ENCODE measurements at places on chromosomes 6 and 20.

GRCh38 chr20:23629542-23630391 is 8.0 kb downstream of the CST3 start:
- no peak for DNase-seq

DNA sequence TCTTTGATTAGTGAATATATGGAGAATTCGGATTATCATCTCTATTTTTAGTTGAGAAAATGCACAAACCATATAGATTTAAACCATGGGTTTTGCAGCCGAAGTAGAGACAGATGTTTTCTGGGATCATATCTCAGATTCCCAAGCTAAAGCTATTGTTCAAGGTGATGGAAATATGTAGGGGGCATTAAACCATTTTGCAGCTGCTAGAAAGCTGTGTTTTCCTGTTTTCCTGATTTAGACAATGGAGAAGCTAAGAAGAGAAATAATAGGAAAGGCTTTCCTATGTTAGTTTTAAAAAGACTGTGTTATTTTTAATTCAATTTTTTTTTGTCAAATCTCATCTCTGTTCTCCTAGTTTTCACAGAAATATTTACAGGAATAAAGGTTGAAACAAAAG is 6.2 kb downstream of the CD93 start:
- no peak for DNase-seq

GRCh38 chr20:59270380-59270779 is 30.0 kb upstream of the EDN3 start:
- DNase-seq = no peak

DNA sequence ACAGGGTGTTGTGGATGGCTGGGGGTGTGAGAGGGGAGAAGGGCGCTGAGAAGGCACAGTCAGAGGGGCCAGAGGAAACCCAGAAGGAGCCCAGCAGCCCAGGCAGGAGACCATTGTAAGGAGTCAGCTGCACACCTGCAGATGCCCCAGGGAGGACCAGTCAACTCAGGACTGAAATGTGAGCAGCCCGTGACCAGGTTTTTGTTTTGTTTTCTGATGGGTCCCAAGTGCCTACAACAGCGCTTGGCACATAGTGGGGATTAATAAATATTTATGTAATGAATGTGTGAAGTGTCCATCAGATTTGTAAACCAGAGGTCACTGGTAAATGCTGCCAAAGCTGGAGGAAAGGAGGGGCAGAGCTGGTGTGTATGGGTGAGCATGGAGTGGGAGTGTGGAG is 30.2 kb downstream of the TRAM2 start:
- no peak for DNase-seq

DNA sequence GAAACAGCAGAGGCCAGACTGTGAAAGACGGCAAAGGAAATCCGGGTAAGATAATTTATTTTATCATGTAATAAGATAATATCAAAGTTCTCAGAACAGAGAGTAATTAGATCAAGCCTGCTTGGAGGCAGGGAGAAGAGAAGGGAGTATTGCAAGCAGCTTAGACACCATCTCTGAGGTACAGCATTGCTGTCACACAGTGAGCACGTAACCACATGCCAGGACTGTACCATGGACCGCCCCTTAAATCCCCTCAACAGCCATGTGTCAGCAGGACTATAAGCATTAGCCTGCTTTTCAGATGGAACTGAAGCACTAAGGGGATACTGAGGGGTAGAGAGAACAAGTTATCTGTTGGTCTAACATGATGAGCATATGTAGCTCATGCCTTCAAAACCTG is 141.5 kb downstream of the C6orf118 start:
- no peak for DNase-seq

DNA sequence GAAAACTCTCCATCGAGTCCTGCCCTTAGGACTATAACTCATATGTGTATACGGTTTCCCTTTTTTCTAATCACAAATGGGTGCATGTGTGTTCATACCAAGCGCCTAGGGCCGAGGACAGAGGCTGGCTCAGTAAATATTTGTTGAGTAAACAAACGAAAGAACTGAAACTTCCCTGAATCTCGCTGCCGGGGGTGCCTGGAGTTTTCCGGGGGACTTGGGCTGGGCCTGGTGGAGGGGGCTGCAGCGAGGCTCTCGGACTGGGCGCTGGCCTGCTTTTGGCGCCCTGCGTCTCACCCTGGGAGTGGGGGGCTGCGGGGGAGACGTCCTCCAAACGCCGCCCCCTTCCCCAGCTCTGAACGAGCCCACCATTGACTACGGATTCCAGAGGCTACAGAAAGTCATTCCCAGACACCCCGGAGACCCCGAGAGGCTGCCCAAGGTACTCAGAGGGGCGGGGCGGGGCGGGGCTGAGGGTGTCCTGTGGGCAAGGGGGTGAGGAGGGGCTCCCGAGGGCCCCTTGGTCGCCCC is 49.0 kb downstream of the CPXM1 start:
- DNase-seq = no peak

GRCh38 chr20:3710703-3711483 is 1.5 kb downstream of the SIGLEC1 start:
- peak; percentile 72 for DNase-seq

GRCh38 chr6:53518862-53519261 is 26.0 kb downstream of the GCLC start:
- DNase-seq = no peak

- no peak for DNase-seq
Measured at GRCh38 chr6:32189069-32189741, 797 bp downstream of the PBX2 start.

DNA sequence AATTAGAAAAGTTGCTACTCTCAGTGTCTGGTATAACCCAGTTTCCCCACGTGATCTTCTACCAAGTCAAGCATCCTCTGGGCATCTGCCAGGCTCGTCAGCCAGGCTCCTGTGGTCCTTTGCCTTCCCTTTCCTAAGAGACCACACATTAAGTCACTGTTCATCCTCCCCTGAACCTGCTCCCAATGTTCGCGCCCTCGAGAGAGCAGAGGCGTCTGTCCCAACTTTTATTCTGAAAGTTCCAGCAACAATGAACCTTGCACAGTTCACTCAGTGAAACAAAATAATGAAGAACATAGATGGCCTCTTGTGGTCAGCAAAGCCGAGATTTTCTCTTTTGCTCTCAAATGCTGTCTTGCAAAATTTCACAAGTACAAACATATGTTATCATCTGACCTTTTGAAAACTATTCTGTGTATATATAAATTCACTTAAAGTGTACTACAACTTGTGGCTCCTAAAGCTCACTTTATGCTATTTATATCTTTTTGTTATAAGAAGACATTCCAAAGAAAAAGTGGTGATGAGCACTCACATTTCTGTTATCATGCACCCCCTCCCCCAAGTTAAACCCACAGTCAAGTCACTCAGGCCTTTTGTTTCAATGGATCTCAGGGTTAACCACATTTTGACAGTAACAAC is 39.2 kb upstream of the NHSL1 start:
- DNase-seq = no peak

GRCh38 chr20:49693435-49694171 is 20.1 kb downstream of the B4GALT5 start:
- no peak for DNase-seq

DNA sequence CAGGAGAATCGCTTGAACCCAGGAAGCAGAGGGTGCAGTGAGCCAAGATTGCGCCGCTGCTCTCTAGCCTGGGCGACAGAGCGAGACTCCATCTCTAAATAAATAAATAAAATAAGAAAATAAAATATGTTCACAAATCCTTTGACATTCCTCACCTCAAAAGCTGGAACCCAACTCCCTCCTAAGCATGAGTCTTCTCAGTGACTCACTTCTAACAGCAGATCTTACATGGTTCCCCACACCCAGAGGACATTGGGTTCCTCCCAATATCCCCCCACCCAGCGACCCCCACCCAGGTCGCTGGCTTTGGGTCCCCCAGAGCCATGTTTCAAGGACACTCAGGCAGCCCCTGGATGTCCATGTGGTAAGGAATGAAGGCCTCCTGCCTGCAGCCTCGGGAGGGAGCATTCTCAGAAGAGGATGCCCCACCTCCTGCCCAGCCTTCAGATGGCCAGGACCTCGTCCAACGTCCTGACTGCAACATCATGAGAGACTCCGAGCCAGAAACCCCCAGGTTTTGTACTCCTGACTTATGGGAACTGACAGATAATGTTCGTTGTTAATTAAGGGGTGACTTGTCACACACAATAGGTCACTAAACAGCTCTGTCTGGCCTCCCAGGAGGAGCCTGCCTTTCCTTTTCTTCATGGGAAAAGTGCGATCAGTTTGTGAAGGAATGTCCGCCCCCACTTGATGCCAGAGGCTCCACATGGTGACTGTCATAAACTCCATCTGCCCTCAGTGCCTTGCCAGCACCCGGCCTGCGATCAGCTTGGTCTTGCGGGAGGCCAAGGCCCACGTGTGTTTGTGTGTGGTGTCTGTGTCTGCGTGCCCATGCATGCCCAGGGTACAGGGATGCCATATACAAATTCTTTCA is 10.1 kb upstream of the GMEB2 start:
- no peak for DNase-seq

- no peak for DNase-seq
Measured at GRCh38 chr6:108937170-108937569, 88.9 kb downstream of the ARMC2 start.

DNA sequence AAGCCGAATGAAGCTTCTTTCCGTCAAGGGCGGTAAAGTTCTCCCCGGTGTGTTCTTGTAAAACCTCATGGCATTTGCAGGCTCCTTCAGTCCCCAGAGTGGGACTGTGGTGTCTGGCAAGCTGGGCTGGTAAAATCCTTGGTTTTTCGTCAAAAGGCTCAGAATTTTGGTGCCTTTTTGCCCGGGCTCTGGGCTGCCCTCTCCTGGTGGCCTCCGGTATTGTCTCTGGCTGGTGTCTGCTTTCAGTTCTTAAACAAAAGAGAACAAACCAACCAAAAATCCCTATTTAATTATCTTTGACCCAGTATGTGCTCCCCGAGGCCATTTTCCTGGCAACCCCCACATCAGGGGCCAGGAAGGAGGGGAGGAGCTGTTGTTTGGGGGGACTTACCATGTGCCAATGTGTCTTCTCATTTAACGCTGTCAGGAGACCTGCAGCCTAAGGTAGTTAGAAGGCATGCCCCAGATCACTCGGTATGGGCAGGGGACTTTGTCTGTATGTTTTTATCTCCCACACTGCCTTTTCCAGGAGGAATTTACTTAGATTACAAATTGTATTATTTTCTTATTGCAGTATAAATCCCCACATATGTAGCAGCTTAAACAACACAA is 11.1 kb downstream of the CDH4 start:
- no peak for DNase-seq

DNA sequence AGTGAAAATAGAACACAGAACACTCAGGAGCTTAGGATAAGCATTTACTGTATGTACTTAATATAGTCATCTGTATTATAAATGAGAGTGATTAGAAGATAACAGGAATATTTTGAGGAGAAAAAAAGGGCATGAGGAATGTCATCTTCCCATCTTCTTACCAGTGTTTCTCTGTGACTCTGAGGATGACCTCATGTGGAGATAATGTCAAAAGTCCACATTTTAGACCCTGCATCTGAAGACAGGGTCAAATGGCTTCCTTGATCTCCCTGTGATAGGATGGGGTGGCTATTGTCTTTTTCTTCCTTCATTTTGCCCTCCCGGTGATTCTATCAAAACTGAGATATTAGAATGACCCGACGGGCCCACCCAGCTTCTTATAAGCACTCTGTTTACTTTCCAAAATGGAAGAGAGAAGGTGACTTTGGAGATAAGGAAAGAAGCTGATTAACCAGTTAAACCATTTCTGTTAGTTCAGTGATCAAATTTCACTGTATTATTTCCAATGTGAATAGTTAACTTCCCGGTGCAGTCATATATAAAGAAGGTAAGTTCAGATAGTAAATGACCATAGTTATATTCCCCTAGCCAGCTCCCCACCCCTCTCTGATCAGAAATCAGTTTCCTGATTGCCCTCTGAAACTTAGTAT is 115.7 kb upstream of the SALL4 start:
- no peak for DNase-seq

DNA sequence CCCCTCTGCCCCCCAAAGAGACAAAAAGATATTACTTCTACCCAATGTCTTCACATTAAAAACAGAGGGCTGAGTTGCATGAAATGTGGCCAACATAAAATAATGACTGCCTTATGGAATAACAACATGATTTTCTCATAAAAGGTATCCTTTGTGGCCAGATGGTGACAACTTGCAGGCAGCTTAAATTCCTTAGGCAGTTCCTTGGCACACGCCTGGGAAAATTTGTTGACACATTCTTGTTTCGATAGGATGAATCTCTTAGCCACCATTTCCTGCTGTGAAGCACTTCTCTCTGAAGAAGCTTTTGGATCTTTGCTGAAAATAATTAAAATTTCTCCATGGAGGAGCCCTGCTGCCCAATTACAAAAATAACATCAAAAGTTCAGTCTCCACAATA is 109.0 kb upstream of the COL21A1 start:
- DNase-seq = no peak

- no peak for DNase-seq
Measured at GRCh38 chr6:27293436-27294098, 18.5 kb downstream of the POM121L2 start.

- DNase-seq = no peak
Measured at GRCh38 chr6:70210462-70210861, 92.4 kb downstream of the COL9A1 start.

GRCh38 chr6:52537001-52537753 is 39.7 kb downstream of the TRAM2 start:
- no peak for DNase-seq

- DNase-seq = no peak
Measured at GRCh38 chr20:11922561-11922960, 4.9 kb downstream of the BTBD3 start.

DNA sequence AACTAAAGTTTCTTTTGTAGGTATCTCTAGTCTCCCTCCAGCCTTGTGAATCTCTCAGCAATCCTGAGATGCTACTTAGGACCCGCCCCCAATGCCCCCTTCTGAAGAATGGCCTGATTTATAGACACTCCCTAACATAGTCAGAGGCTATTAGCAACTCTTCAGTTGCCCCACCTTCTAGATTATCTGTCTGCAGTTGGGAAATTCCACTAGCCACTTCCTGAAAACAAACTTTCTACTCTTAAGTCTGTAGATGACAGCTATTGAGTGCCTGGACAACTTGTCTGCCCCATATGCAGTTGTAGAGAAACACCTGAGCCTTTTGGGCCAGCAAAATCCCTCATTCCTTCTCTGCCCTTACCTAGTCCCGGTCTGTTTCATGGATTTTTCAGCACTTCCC is 188.2 kb upstream of the PREP start:
- no peak for DNase-seq

GRCh38 chr6:140644017-140644416 is 1269.6 kb upstream of the CITED2 start:
- no peak for DNase-seq

- DNase-seq = no peak
Measured at GRCh38 chr6:52573295-52573694, 3.6 kb downstream of the TRAM2 start.

DNA sequence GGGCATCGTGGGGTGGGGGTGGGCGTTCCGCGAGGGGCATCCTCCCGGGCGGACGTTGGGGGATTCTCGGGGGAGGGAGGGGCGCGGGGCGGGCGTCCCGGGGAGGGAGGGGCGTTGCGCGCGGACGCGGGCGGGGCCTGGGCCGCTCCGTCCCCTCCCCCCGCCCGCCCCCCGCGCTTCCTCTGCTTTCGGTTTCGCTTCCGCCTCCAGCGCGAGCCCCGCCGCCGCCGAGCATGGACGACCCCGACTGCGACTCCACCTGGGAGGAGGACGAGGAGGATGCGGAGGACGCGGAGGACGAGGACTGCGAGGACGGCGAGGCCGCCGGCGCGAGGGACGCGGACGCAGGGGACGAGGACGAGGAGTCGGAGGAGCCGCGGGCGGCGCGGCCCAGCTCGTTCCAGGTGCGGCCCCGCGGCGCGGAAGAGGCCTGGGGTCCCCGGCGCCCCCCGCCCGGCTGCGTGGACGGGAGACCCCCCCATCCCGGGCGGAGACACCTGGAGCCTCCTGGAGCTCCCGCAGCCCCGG is at the start of gene OGFR:
Gene OGFR, plus strand, starts transcription at position 209 of the 528 bp plus-strand sequence. Its CDS starts 25 bp downstream, at position 234.
- DNase-seq = peak; percentile 66
